Fibroblast of mammary gland (primary cell): ENCODE measurements at places on chromosomes 7 and 10.

- no peak for DNase-seq
Measured at GRCh38 chr7:48667407-48667806, 256.9 kb upstream of the CDC14C start.

DNA sequence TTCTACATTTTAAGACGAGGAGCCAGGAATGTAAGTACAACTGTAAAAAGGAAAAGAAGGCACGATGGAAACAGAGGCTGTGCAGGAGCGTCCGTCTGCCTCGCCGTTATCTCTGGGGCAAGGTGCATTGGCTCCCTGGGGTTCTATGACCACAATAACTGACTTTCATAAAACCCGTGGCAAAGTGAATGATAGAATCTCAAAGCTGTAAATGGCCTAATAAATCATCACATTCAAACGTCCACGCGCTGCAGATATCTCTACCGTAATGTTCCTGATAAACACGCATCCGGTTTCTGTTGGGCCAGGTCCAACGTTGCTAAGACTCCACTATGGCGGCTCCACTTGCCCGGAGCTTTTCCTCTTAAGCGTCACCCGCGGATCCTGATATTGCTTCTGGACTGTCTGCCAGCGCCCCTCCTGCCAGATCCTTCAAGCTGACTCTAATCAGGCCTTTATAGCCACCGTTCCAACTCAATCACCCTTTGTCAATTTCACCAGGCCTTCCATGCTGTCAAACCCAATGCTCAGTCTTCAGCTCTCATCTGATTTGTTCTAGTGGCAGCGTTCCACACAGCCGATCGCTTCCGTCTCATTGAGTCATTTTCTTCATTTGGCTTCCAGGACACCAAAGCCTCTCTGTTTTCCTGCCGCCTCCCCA lies 265.6 kb upstream of the FOXK1 start:
- DNase-seq, result no peak

GRCh38 chr10:75959209-75959608 lies 527.8 kb downstream of the LRMDA start:
- peak; percentile 91 for DNase-seq

GRCh38 chr7:39952374-39952773 lies 2.3 kb downstream of the CDK13 start:
- DNase-seq, result peak; percentile 43

DNA sequence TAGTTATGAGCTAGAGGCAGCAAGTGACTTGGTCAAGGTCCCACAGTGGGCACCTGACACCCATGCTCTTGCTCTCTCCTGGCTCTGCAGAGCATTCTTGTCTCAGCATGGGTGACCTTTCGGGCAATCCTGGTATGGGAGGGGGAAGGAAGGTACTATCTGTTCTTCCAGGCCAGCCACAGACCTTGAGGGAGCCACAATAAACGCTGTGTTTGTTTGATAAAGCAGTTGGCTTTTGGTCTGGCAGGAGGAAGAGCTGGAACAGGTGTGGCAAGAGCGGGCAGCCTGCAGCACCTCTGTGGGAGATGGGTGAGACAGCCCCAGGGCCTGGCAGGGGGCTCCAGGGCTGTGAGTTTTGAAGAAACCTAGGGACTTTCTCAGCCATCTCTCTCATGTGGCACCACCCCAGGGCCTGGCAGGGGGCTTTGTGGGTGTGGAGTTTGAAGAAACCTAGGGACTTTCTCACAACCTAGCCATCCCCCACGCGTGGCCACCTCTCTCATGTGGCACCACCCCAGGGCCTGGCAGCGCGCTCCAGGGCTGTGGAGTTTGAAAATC lies 11.4 kb downstream of the CLDN3 start:
- no peak for DNase-seq

DNA sequence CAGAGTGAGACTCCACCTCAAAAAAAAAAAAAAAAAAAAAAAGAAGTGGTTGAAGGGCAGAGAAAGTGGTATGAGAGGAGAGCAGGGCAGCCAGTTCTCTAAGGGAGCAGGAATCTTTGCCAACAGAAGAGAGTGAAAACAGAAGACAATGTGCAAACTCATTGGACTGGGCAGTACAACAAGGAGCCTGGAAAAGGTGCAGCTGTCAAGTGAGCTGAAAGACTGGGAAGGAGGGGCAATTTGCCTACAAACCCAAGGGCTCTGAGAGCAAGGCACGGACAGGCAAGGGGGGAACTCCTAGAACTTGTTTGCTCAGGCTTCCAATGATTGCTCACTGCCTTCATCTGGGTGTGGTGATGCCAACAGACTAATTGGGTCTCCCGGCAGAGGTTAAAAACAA lies 9.5 kb downstream of the ACTR1A start:
- DNase-seq, result no peak

- peak; percentile 33 for DNase-seq
Measured at GRCh38 chr7:149854611-149855360, 16.6 kb downstream of the ZNF862 start.

DNA sequence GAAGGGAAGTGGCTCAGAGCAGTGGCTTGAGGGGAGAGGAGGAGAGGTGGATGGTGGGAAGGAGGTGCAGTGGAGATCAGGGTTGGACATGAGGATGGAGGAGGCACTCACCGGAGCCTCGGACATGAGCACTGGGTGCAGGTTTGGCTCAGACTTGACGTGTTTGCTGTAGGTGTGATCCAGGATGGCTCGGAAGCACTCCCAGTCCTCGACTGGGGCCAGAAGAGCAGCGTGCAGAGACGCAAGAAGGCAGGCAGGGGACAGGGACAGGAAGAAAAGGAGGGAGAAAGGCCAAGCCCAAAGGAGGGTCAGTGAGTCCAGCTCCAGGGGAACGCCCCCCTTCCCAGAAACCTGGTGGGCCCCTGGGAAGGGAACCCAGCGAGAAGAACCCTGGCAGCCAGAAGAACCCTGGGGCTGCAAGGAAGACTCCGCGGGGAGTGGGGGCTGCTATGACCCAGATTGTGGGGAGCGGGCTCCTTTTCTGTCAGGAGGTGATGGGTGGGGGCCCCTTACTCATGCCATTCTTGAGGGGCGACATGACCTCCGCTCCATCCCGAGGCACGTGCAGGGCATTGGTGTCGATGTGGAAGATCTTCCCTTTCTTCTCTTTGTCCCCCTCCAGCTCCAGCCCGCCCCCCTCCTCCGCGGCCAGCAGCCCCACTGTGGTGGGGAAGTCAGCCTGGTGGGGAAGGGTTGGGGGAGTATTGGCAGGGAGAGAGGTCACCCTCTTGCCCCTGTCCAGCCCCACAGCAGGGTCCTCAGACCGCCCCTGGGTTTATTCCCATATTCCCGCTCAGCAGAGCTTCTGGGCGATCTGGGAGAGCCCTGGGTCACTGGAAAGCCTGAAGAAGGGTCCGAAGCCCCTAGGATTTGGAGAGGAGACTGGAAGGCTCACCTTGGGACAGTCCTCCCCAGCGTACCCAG lies 1.1 kb downstream of the ACTL6B start:
- no peak for DNase-seq

DNA sequence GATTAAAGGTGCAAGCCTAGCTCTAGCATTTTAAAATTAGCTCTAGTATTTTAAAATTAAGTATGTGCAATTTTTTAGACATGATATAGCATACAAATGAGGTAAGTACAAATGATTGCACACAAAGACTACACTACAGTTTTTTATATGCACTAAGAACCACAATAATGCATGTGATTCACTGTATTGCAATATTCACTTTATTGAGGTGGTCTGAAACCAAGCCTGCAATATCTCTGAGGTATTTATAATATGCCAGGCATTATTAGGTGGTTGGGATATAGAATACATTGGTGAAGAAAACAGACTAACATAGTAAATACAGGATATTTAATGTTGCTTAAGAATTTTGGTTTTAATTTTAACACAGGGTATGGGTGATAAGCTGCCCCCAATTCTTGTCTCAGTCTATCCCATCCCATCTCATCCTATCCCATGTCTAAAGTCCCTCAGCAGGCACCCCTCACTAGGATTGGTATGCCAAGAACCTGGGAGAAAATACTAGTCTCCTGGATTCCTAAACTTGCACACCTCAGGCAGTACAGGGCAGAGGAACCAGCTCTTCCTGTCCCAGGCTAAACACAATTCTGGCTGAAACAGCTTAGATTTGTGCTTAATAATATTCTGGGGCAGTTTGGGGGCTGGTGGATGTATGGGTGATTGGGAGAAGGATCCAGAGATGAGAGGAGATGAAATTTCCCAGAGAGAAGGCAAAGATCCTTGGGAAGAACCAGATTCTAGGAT lies 90.4 kb downstream of the HIPK2 start:
- no peak for DNase-seq

GRCh38 chr7:28126410-28127041 lies 54.1 kb downstream of the JAZF1 start:
- no peak for DNase-seq

- DNase-seq, result no peak
Measured at GRCh38 chr7:44891791-44892190, 6.5 kb upstream of the PURB start.

GRCh38 chr7:6148724-6149360 lies 117.7 kb downstream of the ANKRD61 start:
- DNase-seq, result no peak

DNA sequence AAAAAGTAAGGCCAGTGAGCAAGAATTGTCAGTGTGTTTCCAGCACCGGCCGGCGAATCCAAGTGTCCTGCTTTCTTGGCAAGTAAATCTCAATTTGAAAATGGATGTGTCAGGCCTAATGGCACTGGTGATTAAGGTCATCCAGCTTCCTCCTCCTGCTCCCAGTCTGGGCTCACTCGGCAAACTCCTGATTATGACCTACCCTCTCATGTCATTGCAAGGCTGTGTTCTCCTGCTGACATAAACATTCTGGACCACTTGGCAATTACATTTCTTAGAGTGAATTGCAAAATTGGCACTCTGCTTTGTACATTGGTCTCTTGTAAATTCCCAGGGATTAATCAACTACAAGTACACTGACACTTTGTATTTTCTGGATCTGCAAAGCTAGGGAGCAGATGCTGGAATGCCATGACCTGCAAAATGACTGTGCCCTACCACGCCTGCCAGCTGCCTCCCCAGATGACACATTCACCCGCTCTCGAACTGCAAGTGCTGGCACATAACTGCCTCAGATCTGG lies 473.8 kb downstream of the KIF20B start:
- DNase-seq, result peak; percentile 80

DNA sequence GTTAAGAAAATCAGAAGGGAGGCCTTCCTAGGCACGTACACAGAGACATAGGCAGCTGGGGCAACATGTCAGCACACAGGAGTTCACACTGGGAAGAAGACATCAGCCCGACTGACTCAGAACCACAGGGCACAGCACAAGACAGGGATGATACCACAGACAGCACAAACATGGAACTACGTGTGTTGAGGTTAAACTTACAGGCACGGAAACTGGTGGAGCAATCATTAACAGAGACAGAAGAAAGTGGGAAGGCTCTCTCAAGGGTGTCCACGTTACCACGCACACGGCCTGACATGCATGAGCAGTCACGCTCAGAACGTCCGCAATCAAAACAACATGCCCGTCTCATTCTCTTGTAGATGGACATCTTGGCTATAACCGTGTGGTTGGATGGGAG lies 636.4 kb downstream of the KCNMA1 start:
- no peak for DNase-seq

DNA sequence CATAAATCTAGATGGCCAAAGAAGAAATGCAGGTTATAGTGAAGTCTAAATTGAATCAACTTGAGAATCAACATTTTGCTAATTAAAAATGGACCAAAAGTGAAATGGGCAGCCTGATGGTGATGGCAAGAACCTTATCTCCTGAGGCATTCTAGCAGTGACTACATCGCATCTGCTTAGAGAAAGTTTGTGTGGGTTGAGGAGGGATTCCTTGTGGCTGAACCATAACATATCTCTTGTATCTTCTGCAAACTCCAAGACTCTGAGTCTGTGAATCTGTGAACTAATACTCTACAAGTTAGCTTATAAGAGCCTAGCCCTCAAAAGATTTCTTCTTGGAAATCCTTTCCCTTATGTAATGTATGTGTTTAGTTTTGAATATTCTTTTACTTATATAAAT lies 85.6 kb downstream of the PRKG1 start:
- DNase-seq, result no peak

- DNase-seq, result no peak
Measured at GRCh38 chr10:95579292-95579691, 18.1 kb upstream of the SORBS1 start.

- DNase-seq, result no peak
Measured at GRCh38 chr10:78905015-78905956, 163.5 kb upstream of the ZMIZ1 start.

DNA sequence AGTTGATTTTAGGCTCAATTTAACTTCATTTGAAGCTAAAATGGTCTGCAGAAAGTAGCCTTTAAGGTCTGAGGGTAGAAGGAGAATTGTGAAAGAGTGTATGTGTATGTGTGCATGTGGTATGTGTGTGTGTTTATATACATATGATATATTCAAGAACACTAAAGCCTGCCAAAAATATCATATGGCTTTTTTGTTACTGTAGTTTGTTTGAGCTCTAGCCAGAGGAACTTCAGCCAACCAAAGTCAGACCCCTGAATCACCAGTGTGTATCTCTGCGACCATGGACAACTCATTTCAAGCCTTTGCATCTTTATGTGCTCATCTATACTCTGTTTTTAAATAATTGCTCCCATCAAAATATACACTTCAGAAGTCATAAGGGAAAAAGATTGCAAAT lies 58.4 kb upstream of the HDAC9 start:
- peak; percentile 29 for DNase-seq

GRCh38 chr10:113129117-113129516 lies 179.1 kb downstream of the TCF7L2 start:
- DNase-seq, result no peak

DNA sequence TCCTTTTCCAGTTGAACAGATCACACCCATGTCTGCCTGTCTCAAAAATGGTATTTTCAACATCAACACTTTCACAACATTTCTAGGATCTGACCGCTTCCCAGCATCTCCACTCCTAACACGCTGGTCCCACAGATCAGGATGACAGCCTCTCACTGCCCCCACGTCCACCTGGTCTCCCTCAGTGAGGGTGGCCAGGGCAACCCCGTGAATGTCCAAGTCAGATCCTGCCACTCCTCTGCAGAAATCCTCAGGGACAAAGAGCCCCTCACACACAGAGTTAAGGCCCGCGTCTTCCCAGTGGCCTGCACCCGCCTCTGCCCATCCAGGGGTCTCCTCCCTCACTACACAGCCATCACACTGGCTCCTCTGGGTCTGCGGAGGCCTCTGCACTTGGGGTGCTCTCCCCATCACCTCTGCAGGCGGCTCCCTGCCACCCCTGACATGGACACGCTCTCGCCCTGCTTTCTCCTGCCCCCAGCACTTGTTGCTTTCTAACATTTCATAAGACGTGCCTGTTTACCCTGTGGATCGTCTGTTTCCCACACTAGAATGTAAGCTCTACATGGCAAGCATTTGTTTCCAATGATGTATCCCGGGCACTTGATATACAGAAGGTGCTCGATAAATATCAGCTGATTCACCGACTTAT lies 20.0 kb downstream of the GNA12 start:
- DNase-seq, result no peak
